NCI-H187 (cell line): ENCODE measurements at places on chromosomes 5 and 9.

DNA sequence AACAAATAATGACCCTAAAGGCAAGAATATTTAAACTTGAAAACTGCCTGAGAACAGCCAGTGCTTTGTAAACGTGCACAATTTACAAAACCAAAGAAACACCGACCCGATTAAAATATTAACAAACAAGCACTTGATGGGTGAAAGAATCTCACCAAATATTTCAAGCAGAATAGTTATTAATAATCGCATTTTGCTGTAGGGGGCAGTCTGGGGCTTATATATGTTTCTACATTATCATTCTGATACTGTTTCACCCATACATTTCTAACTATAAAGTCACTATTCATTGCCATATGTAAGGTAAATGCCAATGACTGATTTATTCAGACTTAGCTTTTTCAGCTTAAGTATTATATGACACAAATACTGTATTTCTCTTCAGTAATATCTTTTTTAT, 37.7 kb downstream of the UBAP2 start:
- no peak for DNase-seq

DNA sequence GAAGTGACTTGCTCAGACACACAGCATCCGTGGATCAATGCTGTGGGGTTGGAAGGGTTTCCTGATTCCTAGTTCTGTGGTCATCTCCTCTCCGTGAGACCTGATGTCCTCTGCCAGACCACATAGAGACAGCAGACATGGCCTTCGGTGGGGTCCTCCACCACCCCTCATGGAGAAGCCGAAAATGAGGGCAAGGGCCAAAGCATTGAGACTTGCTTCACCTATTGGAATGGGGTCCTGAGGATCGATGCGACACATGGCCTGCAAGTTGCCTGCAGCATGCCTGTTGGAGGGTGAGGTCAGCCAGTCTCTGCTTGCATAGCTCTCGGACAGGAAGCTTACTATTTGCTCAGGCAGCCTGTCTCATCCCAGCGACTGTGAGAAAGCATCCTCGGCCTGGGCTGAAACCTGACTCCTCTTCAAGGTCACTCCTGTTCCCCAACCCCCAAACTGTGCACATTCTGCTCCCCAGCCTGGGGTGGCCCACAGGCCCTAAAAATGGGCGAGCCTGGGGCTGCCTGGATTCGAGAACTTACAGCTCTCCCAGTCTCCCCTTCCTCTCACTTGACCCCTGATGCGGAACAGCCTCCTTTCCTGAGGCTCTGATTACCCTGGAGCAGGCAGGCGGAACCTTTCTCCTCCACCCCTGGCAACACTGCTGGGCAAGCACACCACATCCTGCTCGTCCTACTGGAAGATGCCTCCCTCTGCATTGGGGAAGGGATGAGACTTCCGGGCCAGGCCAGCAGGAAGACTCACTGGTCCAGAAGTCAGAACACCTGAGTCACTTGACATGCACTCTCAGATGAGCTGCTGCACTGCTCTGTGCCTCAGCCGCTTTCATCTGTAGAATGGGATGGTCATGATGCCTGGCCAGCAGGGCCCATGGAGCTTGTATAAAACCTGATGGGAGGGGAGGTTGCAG, 186.9 kb downstream of the RGS3 start:
- no peak for DNase-seq

GRCh38 chr5:32355686-32356085, 42.9 kb upstream of the MTMR12 start:
- no peak for DNase-seq

DNA sequence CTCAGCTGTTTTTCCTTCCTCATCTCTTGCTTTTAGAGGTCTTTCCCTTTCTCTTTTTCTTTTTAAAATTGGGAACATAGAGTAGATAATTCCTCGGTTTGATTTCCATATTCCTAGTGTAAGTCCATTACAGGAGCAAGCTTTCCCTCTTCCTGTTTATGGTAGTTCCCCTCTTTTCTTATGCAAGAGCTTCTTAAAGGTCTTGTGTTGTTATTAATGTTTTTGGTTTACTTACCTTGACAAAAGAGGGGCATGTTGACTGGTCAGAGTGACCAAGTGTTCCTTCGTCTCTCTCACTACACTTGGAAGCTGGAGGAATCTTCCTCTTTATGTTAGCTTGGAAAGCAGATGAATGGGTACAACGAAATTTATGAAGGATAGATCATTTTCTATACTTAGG, 8.3 kb downstream of the ATG10 start:
- no peak for DNase-seq

GRCh38 chr9:32705059-32705458, 69.6 kb upstream of the TAF1L start:
- DNase-seq: no peak

- no peak for DNase-seq
Observed at GRCh38 chr5:159915904-159916840, at the start of gene ADRA1B. TSS of gene ADRA1B (plus strand) at chr5:159916482. CDS start at chr5:159916906, 424 bp downstream.

DNA sequence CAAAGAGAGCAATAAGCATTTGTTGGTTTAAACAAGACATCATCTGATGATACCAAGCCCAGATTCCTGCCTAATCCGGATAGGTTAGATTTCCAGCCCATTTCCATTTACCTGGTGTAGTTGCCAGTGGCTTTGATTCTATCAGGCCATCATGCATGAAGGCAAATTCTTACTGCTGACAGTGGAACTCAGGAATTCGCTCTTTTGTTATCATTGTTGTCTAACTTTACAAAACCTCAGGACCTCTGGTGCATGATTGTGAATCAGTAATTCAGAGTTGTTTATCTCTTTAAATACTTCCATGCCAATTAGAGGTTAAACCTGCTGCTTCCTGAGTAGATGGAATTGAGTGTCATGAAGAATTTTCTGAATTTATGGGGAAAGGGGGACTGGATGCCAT, 76.5 kb downstream of the C9orf152 start:
- no peak for DNase-seq

DNA sequence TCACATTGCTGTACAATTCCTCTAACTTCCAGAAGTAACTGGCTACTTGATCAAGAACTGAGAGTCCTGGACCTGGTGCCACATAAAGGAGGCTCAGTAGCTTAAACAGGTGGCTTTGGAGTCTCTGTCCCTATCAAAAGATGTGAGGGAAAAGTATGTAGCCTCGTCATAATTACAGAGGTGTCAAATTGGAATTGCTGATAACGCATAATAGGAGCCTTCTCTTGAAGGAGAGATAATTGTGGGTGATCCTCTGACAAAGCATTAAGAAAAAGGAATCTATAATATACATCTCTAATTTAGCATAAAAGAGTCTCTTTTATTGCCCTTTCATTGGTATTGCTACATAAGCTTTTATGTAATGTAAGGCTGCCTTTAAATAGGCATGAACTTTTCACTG, 1246.4 kb upstream of the CDH9 start:
- DNase-seq: no peak

DNA sequence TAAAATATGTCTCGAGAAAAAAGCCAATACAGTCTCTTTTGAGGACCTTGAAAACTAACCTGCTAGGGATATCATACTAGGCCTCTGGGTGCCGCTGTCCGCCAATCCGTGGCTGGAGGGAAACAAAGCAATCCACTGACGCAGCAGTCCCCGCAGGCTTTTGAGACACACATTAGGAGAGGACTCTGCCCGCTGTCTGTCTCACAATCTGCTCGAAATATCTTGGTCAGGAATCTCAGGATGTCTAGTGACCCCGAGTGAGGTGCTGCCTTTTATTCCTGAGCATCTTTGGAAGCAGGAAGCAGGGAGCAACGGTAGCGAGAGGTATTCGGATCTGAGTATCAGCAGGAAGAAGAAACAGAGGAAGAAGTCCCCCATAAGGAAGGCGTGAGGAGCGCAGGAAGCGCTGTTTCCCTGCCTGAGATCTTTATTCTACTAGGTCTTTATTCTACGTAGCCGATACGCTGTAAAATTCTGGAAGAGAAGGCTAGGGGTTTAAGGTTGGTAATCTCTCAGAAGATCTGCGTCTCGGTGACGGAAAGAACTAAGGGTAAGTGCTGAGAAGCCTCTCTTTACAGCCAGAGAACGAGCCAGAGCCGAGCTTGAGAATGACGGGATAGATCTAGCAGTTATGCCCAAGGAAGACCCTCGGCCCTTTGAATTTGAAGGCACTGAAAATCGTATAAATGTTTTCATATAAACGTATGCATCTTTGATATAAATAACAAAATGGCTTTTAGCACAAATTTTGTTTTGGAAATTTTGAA, 4.0 kb upstream of the PCDHGA1 start:
- peak; percentile 64 for DNase-seq

GRCh38 chr5:79853676-79854418, 137.2 kb downstream of the MTX3 start:
- DNase-seq: no peak

DNA sequence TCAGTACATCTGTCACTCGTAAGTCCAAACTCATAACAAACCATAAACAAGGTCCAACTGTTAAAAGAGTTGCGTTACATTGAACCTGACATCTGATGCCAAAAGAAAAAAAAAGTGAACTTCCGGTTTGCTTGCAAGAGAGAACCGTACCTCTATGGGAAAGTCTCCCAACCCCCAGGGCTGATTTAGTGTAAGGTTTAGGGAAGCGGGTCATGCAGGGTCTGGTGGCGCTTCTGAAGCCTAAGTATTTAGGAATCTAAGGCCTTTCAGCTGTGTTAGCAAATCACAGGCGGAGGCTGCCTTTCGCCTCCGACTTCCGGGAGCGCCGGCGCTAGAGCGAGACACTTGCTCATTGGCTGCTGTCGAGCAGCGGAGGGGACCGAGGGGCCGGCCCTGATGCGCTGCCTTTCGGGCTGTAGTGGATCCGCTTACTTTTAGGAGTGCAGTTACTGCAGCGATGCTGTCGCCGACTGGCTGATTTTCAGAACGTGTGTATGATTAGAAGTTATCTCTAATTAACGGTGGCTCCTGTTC, 12.0 kb upstream of the GNPDA1 start:
- peak; percentile 69 for DNase-seq

GRCh38 chr9:17090041-17090440, 44.8 kb upstream of the CNTLN start:
- DNase-seq: no peak

DNA sequence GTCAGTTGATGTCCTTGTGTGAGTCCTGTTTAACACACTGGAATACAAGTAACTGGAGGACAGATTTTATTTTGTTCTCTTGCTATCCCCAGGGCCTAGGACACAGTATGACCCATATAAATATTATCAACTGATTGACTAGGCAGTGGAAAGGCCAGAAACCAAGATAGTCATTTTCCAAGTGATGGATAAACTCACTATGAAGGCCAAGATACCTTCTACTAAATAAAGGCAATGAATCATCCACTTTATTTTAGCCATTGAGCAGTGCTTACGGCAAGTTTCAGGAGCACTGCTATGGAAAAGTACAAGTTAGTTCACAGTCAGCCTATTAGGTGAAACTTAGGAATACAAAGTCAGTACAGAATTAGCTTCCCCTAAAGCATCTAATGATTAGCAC, 153.2 kb downstream of the SEMA5A start:
- DNase-seq: no peak

- DNase-seq: no peak
Observed at GRCh38 chr9:119302988-119303698, 66.1 kb downstream of the BRINP1 start.
